DMS79 (cell line): ENCODE measurements at places on chromosomes 12 and 14.

GRCh38 chr12:65508276-65509035, 230.0 kb downstream of the MSRB3 start:
- no peak for DNase-seq

DNA sequence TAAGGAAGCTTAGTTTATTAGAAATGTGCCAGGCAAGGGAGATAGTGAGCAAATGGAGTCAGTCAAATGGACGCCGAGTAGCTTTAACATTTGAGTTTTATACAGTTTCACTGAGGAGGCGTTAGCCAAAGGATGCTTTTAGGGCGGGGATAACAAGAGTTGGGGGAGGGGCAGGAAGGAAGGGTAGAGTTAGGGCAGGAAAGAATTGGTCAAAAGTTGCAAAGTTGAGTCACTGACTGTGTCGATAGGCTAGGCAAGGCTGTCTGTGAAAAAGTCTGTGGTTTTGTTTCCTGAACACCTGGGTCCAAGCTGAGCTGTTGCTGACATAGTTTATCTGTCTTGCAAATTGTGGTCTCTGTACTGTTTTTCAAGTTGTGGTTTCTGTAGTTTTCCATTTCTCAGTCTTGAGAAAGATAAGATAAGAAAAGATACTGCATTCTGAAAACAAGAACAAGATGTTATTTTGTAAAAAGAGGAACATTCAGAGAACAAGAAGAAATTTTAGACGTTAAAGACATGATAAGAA, 62.6 kb upstream of the RESF1 start:
- DNase-seq: no peak

- peak; percentile 55 for DNase-seq
Measured at GRCh38 chr12:11553871-11554533, 95.5 kb upstream of the ETV6 start.

DNA sequence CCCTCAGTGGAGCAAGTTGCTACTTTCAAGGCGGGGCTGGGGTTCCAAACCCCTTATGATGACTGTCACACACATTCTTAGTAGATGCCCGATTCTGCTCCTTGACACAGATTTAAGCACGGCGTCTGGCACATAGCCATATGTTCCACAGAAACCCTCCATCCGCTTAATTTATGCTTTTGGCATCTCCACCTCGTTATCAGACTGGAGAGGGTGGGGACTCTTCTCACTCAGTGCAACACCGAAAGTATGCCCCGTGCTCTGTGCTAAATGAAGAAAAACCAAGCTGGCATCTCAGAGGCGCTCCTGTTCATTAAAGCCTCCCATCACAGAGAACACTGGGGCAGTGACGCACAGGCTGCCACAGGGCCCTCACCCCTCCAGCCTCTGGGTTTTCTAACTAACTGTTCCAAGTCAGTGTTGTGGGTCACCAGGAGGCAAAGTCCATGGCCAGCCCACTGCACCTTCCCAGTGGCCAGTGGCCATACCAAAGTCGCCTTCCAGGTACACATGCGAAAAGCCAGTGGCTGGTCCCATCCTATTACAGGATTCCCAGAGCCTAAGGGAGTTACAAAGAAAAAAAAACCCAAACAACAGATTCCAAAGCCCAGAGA, 27.3 kb downstream of the CCDC88C start:
- peak; percentile 89 for DNase-seq

DNA sequence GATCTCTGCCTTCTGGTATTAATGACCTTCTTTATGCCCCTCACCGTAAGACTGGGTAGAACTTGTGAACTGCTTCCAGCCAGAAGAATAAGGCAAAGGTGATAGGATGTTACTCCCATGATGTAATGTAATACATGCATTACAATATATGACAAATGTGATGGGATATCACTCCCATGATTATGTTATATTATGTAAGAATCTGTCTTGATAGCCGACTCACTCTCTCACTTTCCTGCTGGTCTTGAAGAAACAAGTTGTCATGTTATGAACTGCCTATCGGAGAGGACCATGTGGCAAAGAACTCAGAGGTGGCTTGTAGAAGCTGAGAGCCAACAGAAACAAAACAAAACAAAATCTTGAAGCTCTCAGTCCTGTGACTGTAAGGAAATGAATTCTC, 30.6 kb upstream of the OSBPL8 start:
- no peak for DNase-seq

DNA sequence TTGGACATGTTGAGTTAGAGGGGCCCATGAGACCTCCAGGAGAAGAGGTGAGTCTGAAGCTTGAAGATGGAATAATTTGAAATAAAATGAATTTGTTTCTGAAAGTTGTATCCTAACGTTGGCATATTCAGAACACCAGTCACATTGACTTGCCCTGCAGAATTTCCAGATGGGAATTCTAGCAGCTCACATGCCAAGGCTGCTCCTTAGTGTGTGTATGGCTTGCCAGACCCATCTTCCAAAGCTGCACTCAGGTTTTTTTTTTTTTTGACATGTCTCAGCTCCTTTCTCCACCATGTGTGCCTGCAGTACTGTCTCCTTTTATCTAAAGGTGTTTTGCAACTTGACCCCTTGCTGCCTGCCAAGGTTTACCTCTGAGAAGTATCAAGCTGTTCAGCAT, 261.9 kb downstream of the NRXN3 start:
- DNase-seq: no peak

DNA sequence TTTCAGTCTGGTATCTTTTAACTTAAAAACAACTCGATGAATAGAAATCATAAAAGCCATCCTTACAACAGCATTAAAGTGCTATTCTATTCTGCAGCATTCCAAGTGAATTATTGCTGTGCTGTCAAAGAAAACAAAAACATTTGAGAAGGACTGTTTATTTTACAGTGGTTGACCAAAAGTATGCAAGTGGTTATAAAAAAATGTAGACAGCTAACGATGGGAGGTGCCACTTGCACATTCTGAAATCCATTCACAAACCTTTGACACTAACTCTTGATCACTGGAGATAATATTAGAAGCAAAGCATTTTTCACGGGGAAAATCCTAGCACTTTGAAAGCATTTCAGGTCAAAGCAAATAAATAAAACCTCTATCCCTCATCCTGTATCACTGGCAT, 55.6 kb downstream of the HMGA2 start:
- DNase-seq: no peak

DNA sequence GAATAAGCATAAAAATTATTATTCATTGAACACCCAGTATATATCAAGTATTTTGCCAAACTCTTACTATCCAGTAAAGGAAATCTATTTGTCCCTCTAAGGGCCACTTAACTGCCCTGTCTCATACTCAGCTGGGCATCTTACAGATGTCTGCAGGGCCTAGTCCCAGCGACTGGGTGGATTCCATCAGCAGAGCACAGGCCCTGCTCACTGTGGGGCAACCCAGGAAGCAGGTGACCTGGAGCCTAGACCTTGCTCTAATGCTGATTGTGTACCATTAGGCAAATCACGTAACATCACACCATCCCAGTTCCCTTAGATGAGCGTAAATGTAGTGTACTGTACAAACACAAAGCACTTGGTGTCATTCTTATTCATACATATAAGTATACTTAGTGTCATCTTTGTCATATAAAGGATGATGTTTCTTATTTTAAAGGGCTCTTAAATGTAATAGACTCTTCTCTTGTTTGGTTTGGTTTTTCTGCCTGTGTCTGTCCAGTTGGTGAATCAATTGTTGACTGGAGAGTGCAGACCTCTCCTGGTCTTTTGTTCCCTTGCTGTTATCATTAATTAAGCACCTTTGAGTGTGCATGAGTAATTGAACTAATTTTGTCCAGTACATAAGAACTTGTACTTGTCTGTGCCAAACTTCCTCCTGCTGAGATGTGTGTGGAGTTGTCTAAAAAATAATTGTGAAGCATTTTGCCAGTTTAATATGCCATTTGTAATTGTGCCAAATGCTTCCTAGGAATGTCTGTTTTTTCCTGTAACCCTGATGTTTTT, 49.3 kb downstream of the RAB35 start:
- peak; percentile 75 for DNase-seq

DNA sequence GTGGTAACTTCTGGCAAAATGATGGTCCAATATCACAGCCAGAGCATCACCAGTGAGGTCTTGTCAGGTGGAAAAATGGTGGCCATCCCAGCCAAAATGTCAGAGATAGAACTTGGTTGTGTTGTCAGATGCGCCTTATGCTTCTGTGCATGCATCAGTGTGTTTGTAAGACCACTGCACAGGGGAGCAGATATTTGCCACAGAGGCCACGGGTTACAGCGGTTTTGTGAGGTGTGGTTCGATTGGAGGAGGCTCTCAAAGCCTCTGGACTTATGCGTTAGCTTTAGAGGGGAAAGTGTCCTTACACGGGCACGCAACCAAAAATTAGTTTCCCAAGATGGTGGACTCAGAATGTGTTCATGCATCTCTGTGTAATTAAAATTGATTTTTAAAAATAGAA, 243.8 kb downstream of the ADGRD1 start:
- DNase-seq: no peak
